Mesothelial cell of epicardium (in vitro differentiated cells): ENCODE measurements at places on chromosomes 1 and 21. TPM values are rescaled to one million over a fixed set of nuclear protein-coding genes. Genes with fewer than 3 reads are reported as not detected.

The TLR5 gene
- total RNA-seq, result 2.5 to 3.8 TPM (median 3.1 TPM) in 3 replicates

- DNase-seq, result no peak
Measured at GRCh38 chr1:30986755-30987154, 78.2 kb upstream of the SDC3 start.

GRCh38 chr1:53345996-53346813 is 18.3 kb upstream of the LRP8 start:
- peak; percentile 9 for DNase-seq

- DNase-seq, result no peak
Measured at GRCh38 chr21:34688145-34688544, 19.4 kb downstream of the CLIC6 start.
